ENCODE measurements at places on chromosomes 16 and 17.

- no peak for DNase-seq
These were observed 17.4 kb downstream of the TNFRSF13B start for GRCh38 chr17:16954521-16954920.

- no peak for DNase-seq
These were observed 19.8 kb downstream of the NUBP1 start for GRCh38 chr16:10763456-10763855.

DNA sequence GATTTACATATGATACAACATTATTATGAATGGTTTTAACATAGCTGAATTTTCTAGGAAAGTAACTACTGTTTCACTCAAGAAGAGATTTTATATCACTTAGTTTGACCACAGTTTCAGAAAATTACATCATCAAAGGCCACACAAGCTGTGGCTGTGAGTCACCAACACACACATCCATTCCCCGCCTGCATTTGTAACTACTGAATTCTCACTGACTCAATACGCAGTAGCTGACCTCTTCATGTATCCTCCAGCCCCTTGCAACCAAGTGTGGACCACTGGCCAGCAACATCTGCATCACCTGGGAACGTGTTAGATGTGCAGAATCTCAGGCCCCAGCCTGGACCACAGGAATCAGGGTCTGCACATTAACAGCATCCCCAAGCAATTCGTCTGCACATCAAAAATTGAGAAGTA lies 197.6 kb downstream of the XYLT1 start:
- DNase-seq, result no peak

GRCh38 chr17:13078591-13079385 lies 61.0 kb upstream of the ELAC2 start:
- DNase-seq, result no peak

- no peak for DNase-seq
These were observed 48.5 kb downstream of the SNX11 start for GRCh38 chr17:48155889-48156611.

GRCh38 chr16:48347980-48348379 lies 37.2 kb downstream of the SIAH1 start:
- no peak for DNase-seq

DNA sequence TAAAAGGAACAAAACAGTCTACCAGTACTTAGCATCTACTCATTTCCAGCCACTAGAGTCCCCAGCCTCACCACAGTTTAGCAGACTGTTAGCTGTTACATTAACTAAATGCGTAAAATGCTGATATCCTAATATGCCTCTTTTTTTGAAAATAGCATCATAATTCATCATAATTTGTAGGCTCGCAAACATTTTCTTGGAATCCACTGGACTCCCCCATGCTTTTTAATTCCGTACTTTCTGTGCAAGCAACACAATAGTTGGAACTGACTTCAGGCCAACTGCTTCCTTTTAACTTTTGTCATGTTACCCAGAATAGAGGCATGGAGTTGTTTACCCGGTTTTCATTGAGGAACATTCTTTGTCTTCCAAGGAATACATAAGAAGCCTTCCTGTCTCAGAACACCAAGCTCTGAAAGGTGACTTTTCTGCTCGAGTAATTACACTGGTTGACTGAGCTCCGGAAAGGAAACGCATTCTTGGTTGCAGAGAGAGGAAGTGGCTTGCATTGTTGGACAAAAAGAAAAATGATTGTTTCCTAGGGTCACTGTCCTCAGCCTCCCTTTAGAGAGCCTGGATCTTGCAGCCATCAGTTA lies 30.9 kb upstream of the SEC14L1 start:
- DNase-seq, result no peak

GRCh38 chr16:35195173-35195863 lies 1735.9 kb downstream of the TP53TG3F start:
- DNase-seq, result no peak

GRCh38 chr17:20307326-20307910 lies 159.9 kb downstream of the LGALS9B start:
- DNase-seq, result no peak

DNA sequence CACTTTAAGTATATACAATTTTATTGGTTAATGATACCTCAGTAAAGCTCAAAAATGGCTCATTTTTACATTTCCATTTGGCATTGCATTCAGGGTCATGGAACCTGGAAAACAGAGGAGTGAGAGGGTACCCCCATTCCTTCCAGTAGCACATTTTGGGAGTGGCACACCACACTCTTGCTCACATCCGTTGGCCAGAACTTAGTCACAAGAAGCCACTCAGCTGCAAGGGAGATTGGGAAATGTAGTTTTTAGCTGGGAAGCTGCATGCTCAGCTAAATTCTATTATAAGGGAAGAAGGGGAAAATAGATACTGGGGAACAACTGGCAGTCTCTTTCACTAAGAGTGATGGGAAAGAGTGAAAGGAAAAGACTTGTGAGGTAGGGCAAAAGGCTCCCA lies 102.5 kb upstream of the TMEM97 start:
- DNase-seq, result no peak

GRCh38 chr16:82995286-82995923 lies 368.6 kb downstream of the CDH13 start:
- DNase-seq, result no peak

DNA sequence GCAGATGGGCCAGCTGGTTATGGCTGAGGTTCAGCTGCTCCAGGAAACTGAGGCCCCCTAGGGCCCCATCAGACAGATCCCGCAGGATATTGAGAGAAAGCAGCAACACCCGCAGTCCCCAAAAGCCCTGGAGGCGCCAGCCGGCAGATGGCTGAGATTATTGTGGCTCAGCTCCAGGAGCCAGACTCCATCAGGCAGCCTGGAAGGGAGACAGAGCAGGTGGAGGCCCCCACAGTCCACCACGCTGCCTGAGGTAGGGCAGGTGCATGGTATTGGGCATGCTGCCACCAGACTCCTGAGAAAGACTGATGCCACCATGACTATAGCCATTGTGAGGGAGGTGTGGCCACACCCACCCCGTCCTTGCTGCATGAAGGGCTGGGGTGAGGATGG lies 9.5 kb upstream of the TMEM101 start:
- no peak for DNase-seq

- DNase-seq, result no peak
These were observed 347.5 kb upstream of the TNRC6C start for GRCh38 chr17:77610972-77611521.

- DNase-seq, result peak; percentile 46
These were observed 621 bp downstream of the ARHGEF15 start for GRCh38 chr17:8310601-8311123.

- no peak for DNase-seq
These were observed 34.6 kb downstream of the AP2B1 start for GRCh38 chr17:35621768-35622167.

DNA sequence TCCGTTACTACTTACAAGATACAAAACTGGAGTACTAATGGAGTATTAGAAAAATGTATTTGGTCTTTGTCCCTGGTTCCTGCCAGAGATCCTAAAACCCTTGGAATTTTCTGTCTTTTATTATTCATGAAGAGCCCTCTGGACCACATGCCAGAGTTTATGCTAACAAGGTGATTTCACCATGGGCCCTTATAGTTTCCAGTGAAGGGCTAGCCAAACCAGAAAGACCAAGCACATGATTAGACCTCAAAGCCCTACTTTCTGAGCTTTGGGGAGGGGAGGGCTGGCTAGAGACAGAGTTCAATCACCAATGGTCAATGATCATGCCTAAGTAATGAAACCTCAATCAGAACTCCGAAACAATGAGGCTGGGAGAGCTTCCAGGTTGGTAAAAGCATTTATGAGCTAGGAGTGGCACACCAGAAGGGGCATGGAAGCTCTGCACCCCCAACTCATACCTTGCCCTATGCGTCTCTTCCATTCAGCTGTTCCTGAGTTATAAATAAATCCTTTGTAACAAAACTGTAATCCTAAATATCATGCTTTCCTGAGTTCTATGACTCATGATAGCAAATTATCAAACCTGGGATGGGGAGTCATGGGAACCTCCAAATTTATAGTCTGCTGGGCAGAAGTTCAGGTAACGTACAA lies 10.4 kb downstream of the DCUN1D3 start:
- no peak for DNase-seq
